ENCODE measurements at places on chromosomes 11 and 22.

DNA sequence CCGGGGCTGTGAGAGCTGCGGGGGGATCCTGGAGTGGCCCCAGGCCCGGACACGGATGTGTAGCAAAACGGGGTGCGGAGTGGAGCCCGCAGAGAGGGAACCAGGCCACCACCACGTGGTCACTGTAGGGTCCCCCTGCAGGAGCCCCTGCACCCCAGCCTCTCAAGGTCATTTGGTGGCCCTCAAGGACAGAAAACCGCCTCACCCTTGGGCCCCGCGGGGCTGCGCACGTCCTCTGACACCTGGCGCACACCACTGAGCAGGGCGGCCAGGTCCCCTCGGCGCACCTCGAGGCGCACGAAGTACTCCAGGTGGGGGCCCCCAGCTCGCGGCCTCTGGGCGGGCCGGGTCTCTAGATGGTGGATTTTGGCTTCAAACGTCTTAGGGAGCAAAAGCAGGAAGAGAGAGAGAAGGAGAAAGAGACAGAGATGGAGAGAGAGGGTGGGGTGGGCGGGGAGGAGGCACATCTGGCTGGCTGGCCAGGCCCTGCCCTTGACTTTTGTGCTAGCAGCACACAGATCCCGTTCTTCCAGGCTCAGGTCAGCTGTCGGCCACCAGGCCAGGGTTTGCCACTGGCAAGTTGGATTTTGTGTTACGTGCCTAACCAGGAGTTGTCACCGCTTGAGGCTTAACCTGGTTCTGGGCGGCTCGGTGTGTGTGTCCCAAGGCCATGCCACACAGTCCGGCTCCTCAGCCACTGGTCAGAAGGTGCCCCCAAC lies 3.2 kb downstream of the TH start:
- DNase-seq: no peak

- no peak for DNase-seq
Observed at GRCh38 chr11:124640666-124641065, 18.0 kb downstream of the TBRG1 start.

DNA sequence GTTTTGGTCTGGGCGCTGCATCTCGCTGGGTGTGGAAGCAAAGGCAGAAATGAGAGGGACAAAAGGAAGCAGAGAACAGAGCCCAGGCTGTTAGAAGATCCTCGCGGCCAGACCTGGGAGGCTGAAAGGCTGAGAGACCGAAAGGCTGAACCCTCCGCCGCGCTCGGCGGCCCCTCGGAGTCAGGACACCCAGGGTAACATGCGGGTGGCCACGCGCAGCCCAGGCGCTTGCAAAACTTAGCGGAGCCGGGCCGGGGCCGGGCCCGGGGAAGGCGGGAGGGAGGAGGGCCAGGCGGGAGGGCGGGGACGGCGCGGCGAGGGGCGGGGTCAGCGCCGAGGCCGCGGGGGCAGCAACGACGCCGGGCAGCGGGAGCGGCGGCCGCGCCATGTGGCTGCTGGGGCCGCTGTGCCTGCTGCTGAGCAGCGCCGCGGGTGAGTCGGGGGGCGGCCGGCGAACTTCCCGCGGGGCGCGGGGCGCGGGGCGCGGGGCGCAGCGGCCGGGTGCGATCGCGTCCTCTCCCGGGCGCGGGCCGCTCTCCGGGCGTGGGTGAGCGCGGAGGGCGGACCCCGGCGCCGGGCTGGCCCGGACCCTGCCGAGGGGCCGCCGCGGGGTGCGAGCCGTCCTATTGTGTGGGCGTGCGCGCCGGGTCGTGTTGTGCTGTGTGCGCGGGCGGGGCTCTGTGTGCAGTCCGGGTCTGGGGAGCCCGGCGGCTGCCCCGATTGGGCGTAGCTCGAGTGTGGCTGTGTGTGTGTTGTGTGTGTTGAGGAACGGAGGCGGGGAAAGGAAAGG lies at the start of gene LDLRAD3:
Gene LDLRAD3, plus strand, starts transcription at position 350 of the 790 bp plus-strand sequence. Its CDS starts 37 bp downstream, at position 387.
- DNase-seq: peak; percentile 29

GRCh38 chr11:76361776-76362175 lies 19.2 kb downstream of the THAP12 start:
- no peak for DNase-seq

GRCh38 chr22:37195921-37196320 lies 7.9 kb upstream of the C1QTNF6 start:
- no peak for DNase-seq

DNA sequence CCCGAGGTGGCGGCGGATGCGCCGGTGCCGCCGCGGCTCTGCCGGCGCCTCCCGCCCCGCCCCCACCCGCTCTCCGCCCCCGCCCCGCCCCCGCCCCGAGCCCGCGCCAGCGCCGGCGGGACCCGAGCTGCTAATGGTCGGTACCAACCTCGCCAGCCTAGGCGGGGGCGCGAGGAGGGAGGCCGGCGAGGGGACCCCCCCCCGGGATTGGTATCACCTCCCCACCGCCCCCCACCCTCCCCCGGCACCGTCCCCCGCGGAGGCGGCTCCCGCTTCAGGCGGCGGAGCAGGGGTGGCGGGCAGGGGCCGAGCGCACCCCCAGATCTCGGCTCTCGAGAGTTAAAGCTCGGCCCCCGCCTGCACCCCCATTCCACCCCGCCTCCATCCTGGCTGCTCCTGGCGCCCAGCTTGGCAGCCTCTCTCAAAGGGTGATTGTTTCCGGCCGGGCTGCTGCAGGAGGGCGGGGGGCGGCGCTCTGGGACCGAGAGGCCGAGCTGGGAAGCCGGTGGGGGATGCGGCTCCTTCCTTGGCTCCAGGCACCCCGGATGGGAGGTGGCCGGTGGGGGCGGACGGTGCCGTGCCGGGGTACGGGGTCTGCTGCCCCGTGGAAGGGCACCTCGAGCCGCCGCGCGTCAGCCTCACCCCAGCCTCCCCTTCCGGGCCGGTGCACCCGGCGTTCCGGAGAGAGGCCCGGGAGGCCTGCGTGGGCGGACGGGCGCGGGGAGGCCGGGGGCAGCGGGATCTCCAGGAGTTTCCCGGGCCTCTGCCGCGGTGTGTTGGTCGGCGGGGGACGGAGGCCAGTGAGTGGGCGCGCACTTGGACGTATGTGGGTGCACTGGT lies at the start of gene B3GAT1:
Gene B3GAT1, minus strand, starts transcription at position 40 of the 840 bp plus-strand sequence. CDS start 24,583 bp downstream, outside the sequence.
- no peak for DNase-seq

- DNase-seq: no peak
Observed at GRCh38 chr22:19213001-19213400, 34.5 kb upstream of the SLC25A1 start.

GRCh38 chr11:7749456-7749855 lies 43.2 kb upstream of the OVCH2 start:
- no peak for DNase-seq

DNA sequence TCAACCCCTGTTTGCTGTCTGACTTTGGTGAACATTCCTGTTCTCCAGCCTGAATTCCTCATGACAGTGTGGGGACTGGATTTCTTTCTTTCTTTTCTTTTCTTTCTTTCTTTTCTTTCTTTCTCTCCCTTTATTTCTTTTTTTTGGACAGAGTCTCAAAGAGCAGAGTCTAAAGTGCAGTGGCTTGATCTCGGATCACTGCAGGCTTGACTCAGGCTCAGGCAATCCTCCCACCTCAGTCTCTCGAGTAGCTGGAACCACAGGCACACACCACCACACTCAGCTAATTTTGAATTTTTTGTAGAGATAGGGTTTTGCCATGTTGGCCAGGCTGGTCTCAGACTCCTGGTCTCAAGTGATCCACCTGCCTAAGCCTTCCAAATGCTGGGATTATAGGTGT lies 63.1 kb downstream of the RPUSD4 start:
- DNase-seq: no peak

- DNase-seq: no peak
Observed at GRCh38 chr11:33778675-33779074, 4.4 kb upstream of the FBXO3 start.

- DNase-seq: peak; percentile 87
Observed at GRCh38 chr22:37077802-37078448, 26.4 kb downstream of the KCTD17 start.

GRCh38 chr11:117595440-117595839 lies 201.6 kb downstream of the DSCAML1 start:
- no peak for DNase-seq

DNA sequence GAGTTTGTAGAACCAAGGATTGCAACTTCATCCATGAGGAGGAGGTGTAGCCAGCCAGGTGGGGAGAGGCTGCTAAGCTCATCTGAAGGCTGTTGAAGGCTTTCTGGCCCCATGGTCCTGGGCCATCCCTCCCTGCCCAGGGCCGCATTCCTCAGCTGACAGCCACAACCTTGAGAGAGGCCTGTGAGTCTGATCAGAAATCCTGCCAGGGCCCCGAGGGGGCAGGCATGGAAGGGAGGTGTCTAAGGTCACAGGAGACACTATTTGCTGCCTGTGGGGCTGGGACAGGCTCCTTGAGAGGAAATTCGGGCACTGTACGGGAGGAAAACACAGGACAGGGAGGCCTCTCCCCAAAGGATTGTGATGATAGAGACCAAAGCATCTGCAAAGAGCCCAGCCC lies 88.1 kb upstream of the IGLL5 start:
- no peak for DNase-seq

DNA sequence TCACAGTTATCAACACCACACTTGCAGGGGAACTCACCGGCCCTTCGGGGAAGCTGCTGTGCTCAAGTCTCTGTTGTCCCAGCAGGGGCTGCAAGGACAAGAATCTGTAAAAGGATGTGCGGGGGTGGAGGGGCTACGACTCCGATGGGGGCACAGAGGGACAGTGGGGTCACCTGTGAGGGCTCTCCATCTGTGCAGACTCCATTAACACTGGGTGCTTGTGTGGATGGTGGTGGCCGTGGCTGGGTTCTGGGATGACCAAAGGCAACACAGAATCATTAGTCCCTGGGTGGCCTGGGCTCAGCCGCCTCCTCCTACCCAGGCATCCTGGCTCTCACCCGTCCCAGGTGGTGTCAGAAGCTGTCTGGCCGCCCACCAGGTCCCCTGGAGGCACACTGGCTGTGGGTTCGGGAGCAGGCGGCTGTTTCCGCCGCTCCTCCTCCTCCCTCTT lies 10.2 kb upstream of the RBM4B start:
- no peak for DNase-seq

DNA sequence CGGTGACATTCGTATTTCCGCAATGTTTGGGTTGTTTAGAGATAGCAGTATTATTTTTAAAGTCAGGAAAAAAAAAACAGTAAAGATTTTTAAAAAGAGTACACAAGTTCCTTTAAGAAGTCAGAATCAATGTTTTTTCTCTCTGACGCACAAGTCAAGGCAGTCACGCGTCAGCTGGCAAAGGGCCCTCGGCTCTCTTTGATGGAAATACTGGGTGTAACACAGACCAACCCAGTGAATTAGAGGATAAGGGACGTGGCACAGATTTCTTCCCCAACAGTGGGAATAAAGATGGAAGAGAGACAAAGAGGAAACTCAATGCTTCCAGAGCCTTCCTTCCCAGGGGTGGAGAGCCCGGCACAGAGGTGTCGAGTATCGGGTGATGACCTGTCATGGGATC lies 13.4 kb downstream of the ASCC2 start:
- DNase-seq: no peak

- DNase-seq: no peak
Observed at GRCh38 chr11:131601586-131601985, 231.2 kb downstream of the NTM start.

DNA sequence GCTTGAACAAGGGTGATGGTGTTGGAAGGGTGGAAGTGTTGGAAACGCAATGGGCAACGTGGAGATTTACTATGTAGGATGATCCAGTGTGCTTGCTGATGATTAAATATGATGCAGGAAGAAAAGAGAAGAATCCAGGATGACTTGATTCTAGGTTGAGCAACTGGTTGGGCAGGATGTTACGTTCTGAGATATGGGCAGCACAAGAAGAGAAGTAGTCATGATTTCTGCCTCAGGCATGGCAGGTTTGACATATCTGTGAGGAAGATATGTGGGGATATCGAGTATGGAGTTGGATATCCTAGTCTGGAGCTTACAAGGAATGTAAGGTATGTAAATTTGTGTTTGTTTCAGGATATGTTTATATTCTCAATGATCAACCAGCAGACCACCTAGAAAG lies 1.9 kb downstream of the OR52K1 start:
- no peak for DNase-seq

DNA sequence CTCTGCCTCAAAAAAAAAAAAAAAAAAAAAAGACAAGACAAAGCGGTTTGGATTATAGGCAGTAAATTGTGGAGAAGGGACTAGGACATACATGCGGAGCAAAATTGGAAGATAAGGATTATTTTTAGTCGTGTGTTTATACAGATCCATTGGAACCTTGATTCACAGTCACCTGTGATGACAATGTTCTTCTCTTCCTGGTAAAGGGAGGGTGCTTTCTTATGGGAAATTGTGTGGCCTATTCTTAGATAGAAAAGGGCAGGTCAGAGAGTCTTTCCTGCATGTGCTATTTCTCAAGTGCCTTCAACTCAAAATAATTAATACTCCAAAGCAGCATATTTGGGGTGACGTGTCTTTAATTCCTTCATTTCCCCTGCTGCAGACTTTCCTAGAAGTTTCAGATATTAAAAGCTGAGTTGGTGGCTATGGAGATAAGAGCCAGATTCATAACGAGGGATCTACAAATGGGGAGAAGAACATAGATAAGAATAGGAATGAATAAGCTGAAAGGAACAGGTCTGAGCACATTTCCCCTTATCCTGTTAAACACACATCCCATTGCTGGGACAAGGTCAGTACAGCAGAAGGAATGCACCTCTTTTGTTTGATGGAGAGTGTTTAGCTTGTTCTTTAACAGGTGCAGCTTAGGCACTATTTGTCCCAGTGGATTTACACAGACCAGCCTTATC lies 22.5 kb downstream of the GSTT2B start:
- no peak for DNase-seq

- no peak for DNase-seq
Observed at GRCh38 chr11:35035894-35036408, 103.0 kb upstream of the CD44 start.

Measured in stimulated activated naive CD8-positive, alpha-beta T cell treated with anti-CD3 and anti-CD28 coated beads, Interleukin-15, amount 100 ng/mL, for 72 hours (primary cell).